NK-92 treated with Interleukin-12 subunit alpha and Interleukin-12 subunit beta, amount 100 ng/mL, for 24 hours (cell line): ENCODE measurements at places on chromosomes 1 and 21.

DNA sequence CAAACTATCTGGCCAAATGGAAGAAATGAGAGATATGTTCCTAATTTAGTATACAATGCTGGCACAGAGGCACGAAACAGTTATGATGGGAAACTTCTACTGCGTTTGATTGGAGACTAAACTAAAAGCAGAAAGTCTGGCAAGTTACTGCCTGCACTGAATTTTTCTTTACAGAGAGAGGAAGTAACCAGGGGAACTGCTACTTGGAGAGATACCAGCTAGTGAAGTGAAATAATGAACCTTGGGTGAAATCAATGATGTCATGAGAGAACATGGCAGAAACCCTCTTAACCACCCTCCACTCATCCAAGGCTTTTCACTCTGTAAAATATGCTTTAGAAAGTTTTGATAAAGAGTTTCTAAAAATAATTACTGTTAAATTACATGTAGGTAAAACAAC lies 29.3 kb downstream of the NIBAN1 start:
- DNase-seq: no peak

GRCh38 chr1:78464449-78464891 lies 26.3 kb upstream of the PTGFR start:
- DNase-seq: no peak

GRCh38 chr1:241821363-241821762 lies 26.6 kb upstream of the EXO1 start:
- no peak for DNase-seq

DNA sequence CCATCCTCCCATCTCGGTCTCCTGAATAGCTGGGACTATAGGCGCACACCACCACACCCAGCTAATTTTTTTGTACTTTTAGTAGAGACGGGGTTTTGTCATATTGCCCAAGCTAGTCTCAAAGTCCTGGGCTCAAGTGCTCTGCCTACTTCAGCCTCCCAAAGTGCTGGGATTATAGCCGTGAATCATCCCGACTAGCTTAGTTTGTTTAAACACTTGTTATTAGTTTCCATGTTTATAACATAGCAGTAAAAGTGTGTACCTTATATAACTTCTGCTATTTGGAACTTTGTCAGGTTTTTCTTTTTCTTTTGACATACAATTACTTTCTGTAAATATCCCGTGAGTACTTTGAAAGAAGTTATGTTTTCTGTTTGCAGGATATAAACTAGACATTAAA lies 60.6 kb upstream of the C1orf21 start:
- no peak for DNase-seq

GRCh38 chr1:201883786-201884185 lies 4.9 kb upstream of the SHISA4 start:
- no peak for DNase-seq

DNA sequence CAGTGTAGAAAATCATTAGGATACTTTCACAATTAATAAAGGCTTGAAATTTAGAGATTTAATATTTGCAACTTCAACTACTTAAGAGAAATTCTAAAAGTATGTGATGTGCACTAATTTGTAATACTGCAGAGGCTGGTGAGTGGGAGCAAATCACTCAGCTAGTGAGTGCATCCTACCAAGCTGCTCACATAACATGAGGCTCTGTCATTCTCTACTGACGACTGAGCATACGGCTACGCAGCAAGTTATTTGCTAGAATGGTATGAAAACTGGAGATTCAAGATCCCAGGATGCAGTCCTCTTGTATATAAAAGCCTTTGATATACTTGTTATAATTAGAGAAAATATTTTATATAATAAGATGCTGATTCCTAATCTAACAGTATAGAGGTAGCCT lies 90.1 kb downstream of the ATP1B1 start:
- DNase-seq: no peak

DNA sequence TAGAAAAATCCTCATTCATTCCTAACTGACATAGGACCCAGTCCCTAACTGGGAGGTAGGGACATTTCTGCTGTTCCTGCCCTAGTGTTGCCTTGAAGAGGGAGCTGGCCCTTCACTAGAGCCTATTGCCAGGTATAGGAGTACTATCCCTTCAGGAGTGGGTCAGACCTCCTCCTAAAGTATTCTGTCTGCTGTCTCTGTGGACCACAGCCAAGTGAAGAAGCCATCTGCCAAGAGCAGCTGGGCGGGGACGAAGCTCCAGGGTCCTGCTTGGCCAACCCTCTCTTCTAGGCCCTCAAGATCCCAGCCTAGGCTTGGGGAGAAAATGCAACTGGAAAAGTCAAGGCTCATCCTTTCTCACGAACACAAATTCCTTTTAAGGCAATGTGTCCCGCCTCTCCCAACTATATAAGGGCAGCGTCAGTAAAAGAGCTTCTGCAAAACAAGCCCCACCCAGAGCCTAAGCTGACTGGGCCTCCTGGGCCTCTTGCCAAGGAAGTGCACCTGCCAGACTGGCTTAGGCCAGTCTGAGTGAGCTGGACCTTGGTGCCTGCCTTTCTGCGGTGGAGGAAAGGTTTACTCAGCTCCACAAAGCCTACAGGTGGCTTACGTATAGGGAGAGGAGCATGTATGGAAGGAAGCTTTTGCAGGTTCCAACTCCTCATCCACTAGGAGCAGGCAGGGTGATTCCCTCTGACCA lies 638 bp upstream of the TUFT1 start:
- no peak for DNase-seq

DNA sequence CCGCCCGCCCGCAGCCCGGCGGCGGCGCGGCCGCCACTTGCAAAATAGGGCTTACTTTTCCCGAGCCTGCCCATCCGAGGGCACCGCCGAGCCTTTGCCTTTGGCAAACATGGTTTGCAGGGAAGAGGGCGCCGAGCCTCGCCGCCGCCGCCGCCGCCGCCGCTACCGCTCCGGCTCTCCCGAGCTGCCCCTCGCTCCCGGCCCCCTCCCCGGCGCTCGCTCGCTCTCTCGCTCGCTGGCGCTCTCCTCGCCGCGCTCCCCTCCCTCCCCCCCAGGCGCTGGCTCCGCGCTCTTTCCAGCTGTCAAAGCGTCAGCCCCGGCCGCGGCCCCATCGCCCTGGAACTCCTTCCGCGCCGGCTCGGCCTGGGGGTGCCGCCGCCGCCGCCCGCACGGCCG lies 298 bp downstream of the SSBP3 start:
- no peak for DNase-seq

- DNase-seq: no peak
Measured at GRCh38 chr1:117128323-117129079, 7.0 kb upstream of the TRIM45 start.

DNA sequence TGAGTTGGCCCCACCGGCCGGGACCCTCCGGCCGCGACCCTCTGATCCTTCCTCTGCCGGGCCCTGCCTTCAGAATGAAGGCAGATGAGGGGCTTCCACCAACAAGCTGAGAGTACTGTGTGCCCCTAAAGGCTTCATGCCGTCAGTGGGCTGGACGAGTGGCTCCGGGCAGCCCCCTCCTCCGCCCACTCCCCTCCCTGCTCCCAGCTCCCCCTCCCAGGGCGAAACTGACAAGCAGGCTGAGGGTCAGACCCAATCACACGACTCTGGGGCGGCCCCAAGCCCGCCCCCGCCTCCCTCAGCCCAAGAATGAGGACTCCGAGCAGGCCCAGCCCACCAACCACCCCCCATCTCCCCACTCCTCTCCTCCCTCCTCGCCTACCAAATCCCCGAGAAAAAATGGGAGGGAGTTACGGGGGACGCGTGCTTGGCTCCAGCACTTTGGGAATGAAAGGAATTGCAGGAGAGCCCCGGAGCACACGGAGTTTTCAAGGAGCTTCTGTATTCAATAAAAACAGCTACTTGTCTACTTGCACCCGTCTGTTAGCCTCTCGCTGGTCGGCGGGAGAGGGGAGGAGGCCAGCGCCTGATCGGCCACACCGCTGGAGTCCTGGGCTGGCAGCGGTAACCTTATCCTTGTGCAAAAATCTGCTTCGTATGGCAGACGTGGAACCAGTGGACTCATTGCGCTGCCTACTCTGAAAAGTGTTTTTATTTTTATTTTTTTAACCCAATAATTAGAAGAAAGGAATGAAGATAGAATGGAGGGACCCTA lies at the start of gene COL11A1:
Gene COL11A1, minus strand, starts transcription at position 147 of the 775 bp plus-strand sequence. CDS start 344 bp downstream, outside the sequence.
- DNase-seq: no peak

- DNase-seq: no peak
Measured at GRCh38 chr1:121413821-121414220, 229.0 kb downstream of the SRGAP2C start.

DNA sequence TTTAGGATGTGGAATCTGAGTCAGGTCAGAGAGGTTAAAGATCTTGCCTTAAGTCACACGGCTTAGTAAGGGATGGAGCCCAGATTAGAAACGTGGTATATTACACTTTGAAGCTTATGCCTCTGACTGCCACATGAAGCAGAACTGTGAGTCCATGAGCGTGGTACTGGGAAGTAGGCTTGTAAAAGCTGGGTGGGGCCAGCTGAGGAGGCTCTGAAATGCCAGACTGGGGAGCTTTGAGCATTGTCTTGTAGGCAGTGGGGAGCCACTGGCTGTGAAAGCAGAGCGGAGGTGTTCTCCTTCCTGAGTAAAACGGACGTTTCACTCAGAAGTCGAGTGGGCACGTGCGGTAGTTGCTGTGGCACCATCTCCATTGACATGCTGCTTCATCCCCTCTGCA lies 72.6 kb upstream of the USP24 start:
- DNase-seq: no peak

DNA sequence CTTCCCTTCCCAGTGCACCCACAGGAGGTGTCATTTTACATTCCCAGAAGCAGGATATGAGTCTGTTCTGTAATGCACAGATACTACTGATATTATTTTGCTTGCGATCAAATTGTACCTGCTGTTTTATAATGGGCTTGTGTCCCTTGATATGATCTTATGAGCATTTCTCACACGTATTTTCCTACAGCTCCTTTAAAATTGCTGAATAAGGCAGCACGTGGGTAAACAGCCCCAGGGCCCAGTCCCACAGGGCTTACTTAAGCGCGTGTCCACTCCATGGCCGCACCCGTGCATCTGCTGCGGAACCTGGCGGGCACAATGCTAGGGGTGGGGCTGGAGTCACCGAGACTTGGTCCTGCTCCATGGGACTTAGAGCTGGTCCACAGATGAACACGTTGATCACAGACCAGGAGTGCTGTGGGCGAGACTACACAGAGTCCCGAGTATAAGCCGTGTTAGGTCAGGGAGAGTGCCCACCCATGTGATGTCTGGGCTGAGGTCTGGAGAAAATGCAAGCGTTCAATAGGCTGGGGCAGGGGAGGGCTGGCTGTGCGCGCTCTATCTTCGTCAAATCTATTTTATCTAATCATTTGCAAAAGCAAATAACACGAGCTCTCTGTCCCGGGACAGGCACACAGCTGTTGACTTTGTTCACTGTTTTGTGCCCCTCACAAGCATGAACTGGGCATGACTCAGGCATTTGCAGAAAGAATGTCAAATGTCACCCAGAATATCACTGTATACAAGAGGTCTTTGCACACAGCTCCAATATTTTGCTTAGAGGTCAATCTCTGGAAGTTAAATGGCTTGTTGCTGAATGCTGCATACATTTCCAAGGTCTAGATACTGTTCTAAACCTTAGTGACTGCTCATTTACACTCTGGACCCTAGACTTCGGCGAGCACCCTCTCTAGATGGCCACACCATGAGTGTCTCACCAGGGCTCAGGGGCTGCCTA lies 119.3 kb downstream of the CRYAA start:
- no peak for DNase-seq

DNA sequence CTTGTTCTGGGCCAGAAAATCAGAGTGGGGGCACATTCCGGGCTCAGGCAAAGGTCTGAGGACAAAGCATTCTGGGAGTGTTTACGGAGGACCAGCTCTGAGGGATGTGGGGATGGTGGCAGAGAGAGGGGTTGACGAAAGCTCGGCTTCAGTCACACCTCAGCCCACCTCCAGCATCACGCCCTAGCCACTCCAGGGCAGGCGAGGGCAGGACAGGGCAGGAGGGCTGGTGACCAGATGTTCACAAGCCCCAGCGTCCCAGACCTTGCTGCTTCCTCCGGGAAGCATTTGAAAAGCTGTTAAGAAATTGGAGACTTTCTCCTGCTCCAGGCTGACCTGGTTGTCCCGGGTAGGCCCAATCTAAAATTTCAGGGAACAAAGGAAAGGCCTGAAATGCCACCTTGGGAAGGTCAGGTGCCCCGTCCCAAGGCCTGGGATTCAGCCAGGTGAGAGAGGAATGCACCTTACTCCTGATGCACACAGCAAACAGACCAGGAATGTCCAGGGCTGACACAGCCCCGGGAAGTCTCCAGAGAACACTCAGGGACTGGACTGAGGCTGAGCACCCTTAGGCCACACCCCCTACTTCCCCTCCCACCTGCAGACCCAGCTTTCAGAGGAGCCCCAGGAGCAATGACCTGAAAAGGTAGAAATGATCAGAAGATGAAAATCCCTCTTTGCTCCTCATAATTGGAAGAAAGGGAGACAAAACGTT lies 71.9 kb upstream of the KLHDC7A start:
- DNase-seq: no peak

DNA sequence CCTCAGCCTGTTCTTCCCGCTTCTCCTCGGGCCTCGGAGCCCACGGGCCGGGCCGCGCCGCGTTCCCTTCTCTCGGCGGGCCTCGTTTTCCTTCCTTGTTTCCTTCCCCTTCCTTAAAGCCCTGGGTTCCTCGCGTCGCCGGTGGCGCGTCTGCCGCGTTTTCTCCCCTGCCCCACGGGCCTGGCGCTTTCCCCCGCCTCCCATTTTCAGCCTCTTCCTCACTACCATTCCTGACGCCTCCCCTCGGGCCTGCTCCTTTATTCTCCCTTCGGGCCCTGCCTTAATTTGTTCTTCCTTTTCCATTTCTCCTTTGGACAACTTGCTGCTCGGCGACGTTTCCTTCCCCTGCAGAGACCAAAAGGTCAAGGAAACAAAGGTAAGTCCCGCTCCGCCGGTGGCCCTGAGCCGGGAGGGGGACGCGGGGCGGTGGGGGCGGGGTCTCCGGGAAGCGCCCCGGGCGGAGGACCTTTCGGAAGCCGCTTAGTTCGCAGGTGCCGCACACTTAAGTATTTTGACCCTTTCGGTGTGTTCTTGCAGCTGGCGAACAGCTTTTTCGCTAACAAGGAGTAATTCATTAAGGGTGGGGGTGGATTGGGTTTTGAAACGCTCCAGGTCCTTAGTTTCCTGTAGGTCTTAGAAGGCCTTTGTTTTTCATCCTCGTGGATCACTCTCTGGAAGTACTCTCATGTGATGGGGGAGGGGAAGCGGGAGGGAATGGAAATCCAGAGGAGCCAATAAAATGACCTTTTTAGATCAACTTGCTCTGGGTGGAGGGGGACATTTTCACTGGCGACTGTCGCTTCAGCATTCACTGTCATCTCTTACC lies 780 bp downstream of the YTHDF2 start:
- DNase-seq: peak; percentile 37

GRCh38 chr1:42931108-42931539 lies 27.5 kb downstream of the SLC2A1 start:
- peak; percentile 71 for DNase-seq

- peak; percentile 32 for DNase-seq
Measured at GRCh38 chr1:11838349-11839272, 9.0 kb downstream of the NPPA start.

GRCh38 chr1:103917795-103918194 lies 168.1 kb downstream of the AMY1C start:
- no peak for DNase-seq
